ENCODE measurements at places on chromosomes 12 and 14.

DNA sequence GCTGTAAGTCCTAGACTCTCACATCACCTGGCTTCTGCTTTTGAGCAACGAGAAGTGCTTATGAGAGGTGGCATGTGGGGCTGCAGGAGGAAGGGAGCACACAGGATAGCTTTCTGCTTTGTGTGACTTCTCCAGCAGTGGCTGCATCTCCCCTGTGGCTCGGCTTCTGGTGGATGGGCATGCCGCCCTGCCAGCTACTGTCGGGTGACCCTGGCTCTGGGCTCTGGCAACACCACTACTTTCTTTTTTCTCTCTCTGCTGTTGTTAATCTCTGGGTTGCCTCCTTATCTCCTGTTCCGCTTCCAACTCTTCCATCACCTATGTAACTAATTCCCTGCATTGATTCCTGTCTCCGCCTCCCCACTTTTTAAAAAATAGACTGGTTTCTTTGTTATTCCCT is 209.1 kb upstream of the DAAM1 start:
- no peak for DNase-seq

GRCh38 chr12:15115434-15115833 is 105.8 kb downstream of the RERG start:
- DNase-seq = no peak

DNA sequence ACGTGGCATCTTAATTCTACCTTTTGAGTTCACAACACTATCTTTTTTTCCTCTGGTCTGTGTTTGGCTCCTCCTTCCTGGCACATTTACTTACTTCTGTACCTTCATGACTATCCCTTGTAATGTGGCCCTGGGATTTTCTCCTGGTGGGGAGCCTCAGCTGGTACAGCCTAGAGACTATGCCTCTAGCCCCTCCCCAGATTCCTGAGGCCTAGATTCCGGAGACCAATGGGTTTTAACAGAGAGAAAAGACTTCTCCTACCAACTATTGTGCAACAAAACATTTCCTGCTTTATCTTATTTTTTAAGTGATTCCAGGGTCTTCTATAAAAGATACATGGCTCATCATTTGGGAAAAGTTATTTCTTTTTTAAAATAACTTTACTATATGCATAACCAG is 216.2 kb upstream of the KRR1 start:
- no peak for DNase-seq

GRCh38 chr14:25111061-25111601 is 61.2 kb upstream of the STXBP6 start:
- DNase-seq = no peak

DNA sequence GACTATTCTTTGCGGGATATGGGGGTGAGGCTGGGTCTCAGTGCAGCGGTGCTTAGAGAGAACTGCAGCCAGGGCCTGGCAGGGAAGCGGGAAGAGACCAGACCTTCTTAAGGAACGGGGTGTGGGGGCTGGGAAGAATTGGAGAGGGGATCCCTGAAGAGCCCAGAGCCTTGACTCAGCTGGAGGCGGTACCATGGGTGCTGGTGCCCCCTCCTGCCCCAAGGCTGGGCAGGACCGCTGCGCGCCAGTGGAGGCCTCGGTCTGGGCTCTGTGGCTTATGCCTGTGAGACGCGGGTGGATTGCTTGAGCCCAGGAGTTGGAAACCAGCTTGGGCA is 1.3 kb upstream of the RNU7-1 start:
- DNase-seq = no peak

DNA sequence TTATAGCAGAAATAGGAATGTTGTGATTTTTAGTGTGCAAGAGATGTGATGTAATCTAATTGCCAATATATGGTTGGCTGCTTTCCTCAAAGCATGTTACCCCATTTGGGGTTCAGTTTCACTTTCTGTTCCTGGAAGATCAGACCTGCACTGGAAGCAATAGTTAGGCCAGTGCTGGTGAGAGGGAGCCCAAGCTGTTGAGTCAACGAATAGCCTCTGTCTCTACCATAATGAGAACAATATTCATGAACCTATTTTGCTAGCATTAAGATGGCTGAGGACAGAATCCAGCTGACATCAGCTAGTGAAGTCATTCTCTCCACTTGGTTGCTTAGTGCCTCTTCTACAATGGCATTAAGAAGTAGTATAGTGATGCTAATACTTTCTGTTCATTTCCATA is 379.9 kb upstream of the DCN start:
- no peak for DNase-seq

DNA sequence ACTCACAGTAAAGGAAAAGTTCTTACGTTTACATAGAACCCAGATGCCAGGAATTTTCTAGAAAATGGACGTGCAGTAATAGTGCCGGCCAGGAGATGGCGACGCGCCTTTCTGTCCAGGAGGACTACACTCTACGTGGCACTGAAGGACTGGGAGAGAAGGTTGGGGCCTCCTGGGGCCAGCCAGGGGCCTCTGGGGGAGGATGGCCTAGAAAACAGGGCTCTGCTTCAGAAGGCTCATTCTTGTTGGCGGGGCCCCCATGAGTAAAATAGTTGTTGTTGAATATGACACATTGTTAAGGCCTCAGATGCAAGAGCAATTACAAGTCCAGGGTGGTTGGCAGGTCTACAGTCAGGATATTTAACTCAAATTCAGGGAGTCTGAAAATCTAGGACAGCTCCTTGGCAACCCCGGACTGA is 120.1 kb upstream of the MAX start:
- DNase-seq = peak; percentile 43

DNA sequence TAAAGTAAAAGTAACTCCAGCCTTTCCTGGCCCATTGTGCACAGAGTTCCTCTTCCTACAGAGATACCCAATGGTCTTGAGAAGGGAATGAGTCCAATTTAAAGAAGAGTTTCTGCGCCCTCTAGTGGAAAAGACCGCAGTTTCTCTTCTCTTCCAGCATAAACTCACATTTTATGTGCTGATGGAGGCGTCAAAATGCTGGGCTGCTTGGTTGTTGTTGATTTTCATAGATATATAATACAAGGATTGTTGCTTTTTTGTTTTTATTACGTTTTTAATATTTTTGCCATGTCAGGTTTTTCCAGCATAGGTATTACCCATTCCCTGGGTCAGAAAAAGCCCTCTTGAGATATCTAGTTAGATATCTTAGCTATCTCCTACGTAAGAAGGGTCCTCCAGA is 356.9 kb upstream of the STXBP6 start:
- no peak for DNase-seq

DNA sequence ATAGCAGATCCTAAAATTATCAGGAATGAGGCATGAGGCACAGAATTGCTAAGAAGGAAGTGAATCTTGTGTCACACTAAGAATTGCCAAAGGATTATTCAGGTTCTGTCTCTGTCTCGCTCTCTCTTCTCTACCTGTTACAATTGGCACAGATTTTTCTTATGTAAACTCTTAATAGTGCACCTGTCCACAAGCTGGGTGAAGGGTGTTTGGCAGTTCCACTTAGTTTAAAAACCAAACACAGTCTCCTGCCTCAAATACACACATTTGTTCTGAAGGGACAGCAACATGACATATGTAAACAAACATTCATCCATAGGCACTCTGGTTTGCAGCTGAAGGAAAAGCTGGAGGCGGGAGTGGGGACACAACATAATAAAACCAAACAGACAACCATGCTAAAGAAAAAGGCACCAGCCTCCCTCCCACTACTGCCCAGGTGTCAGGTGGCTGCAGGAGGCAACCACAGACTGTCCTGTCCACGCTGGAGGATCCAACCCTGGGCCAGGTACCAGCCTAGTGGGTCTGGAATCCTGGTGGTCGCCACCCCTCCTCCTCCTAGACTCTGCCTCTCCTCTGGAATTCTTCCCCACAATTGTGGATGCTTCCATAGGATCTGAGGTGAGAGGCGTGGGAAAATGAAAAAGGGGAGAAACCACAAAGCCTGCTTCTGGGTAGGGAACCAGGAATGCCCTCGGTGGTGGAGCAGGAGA is 81.2 kb downstream of the TMEM260 start:
- no peak for DNase-seq

DNA sequence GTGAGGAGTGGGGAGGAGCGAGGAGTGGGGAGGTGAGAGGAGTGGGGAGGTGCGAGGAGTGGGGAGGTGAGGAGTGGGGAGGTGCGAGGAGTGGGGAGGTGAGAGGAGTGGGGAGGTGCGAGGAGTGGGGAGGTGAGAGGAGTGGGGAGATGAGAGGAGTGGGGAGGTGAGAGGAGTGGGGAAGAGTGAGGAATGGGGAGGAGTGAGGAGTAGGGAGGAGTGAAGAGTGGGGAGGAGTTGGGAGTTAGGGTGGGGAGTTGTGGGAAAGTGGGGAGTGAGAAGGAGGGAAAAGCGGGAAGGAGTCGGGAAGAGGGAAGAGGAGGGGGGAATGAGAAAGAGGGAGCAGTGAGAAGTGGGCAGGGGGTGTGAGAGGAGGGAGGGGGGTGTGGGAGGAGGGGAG is 86.1 kb downstream of the B4GALNT3 start:
- DNase-seq = no peak

DNA sequence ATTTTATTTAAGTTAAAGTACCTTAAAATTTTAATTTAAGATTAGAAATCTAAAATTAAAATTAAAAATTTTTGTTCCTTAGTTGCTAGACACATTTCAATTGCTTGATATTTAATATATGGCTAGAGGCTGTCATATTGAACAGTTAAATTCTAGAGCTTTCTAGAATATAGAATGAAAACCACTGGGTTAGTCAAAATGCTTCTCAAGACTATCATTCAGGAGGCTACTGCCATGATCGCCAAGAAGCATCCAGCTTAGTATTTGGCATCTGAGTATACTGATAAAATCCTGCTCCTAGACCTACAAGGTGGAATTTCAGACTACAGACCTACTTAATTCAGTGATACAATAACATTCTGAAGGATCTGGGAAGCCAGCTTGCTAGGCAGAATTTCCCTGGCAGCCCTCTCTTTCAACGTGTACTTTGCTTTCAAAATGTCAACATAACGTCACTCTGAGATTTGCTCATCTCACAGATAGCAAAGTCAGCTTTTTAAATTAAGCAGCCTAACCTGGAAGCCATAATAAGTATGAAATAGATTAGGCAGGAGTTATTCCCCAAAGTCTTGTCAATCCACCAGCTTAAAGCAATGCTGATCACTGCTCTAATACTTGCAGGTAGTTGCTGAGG is 525.8 kb downstream of the FSCB start:
- no peak for DNase-seq

DNA sequence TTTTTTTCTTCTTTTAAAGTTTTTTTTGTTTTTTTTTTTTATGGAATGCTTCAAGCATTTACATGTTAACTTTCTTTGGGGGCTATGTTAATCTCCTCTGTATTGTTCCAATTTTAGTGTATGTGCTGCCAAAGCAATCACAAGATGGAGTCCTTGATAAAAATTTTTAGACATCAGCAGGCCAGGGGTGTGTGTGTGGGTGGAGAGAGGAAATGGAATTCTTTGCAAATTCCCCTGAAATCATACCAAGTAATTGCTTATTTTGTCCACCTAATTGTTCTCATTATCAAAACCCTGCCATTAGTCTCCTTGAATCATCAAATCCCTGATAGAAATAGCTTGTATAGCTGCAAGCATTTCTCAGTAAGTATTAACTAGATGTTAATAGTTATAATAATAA is 21.7 kb downstream of the RNF212B start:
- DNase-seq = no peak

DNA sequence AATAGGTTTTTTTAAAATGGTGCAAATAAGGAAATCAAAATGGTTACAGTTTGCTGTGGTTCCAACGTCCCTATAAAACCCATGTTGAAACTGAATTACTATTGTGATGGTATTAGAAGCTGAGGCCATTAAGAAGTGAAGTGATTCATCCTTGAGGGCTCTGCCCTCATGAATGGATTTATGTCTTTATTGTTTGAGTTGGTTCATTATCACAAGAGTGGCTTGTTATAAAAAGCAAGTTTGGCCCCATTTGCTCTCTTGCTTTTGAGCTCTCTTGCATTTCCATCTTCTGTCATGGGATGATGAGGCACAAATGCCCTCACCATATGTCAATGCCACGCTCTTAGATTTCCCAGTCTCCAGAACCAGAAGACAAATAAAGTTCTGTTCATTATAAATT is 62.3 kb downstream of the PRKD1 start:
- no peak for DNase-seq

DNA sequence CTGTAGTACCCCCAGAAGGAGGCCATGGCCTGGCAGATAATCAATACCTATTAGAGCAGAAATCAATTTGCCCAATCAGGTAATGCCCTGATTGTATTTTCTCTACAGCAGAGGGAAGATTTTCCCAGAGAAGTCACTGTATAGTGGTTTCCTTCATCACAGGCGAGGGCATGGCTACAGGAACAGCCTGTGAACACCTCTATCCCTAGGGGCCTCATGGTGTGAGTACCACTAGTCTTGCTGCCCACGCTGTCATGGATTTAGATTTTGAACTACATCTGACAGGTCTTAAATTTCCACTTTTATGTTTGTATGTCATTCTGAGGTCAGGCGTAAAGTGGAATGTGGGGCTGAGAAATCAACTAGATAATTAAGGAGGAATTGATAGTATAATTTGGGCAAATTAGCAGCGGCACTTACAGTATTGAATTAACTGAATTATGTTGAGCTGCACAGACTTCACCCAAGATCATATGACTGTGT is 42.4 kb upstream of the STXBP6 start:
- no peak for DNase-seq

DNA sequence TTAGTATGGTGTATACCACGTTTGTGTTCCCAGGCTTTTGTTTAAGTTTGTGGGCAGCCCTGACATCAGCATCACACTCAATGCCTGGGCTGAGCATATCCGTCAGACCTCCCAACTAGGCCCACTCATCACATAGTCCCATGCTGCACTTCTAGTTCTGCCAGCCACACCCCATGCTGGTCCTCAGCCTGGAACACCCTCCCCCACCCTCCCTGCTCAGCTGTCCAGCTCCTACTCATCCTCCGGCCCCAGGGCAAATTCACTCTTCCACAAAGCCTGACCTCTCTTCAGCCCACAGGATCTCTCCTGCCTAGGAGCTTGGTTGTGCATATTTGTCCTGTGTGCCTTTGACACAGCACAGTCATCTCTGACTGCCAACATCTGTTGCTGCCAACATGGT is 3.9 kb upstream of the ENDOU start:
- no peak for DNase-seq

- peak; percentile 4 for DNase-seq
These were observed 711 bp downstream of the SBNO1 start for GRCh38 chr12:123363740-123364531.

DNA sequence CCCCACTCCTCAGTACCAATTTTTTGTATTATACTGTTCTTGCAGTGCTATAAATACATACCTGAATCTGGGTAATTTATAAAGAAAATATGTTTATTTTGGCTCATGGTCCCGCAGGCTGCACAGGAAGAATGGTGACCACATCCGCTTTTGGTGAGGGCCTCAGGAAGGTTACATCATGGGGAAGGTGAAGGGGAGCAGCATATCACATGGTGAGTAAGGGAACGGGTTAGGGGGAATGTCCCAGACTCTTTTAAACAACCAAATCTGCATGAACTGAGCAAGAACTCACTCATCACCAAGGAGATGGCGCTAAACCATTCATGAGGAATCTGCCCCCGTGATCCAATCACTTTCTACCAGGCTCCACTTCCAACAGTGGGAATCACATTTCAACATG is 40.0 kb downstream of the OSBPL8 start:
- no peak for DNase-seq

Measured in stimulated activated CD4-positive, alpha-beta T cell treated with anti-CD3 and anti-CD28 coated beads, Interleukin-1b, Interleukin-23, amount 100 ng/mL, for 4 hours (primary cell).